ENCODE measurements at places on chromosomes 3 and 15. TPM values are rescaled to one million over a fixed set of nuclear protein-coding genes. Genes with fewer than 3 reads are reported as not detected.

DNA sequence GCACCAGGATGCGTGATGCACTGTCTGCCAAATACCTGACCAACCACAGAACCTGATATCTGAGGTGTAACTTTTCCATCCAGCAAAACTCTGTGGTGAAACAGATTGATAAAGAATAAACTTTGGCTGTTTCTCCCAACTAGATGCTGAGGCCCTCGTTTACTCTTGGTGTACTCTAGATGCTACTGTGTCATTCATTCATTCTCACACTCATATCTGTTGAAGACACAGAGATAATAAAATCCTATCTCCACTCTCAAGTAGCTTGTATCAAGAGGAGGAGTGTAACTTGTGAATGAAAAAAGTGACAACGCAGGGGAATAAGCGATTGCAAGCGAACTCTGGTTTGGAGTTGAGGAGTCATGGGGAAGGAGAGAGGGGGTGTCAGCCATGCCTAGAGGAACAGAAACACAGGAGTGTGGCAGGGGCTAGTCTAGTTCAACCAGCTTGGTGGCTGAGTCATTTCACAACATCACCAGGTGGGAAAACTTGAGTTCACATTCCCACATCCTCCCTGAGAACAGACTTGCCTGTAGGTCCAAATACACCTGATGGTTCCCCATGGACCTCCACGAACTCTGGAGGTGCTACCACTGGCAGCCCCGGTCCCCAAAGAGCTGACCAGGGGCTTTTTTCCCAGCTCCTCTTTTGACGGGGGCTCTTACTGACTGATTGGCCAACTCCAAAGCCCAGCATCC lies 73.3 kb upstream of the SNRK start:
- no peaks in the 10 kb centered on the region for H3K4me1 ChIP-seq
- H3K27me3 ChIP-seq: peaks cover 4% of the 10 kb centered on the region
- no peak overlapping the region for H3K27ac ChIP-seq
- DNase-seq: no peak
- H3K4me3 ChIP-seq: no peak overlapping the region

DNA sequence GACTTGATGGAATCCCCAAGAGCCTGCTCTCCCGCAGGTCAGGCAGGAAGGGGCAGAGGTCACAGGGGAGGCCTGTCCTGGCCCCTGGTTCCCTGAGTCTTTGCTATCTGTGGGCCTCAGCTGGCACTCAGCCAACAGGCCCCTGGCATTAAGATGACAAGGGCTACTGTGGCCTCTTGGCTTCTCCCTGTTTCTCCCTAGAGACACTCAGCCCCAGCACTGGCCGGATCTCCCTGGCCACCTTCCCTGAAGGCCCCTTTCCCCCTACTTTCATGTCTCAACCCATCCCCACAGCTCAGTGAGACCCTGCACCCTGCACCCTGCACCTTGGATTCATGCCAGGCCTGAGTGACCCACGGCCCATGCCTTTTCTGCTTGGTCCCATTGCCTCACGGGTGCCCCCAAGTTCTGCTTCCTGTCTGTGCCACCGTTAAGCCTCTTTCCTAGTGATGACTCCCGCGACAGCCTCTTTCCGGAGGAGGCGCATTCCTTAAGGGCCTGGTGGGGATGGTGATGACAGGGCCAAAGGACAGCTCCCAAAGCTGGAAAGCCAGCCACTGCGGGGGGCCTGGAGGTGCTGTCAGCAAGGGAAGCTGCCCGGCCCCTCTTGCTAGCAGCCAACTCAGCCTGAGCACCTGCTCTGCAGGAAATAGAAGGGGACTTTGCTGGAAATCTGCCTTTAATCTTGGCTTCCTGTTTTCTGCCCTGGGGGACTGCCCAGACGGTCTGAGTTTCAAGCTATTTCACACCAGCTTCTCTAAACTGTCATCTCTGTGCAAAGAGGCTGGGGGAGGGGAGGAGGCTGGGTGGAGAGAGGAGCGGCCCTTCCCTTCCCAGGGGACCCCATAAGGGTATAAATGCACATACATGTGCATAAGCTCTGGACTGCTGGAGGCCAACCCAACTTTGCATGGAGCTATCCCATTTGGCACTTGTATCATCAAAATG lies 4.8 kb upstream of the CSK start:
- H3K4me1 ChIP-seq: peaks cover 20% of the 10 kb centered on the region
- no peaks in the 10 kb centered on the region for H3K36me3 ChIP-seq
- no peak for DNase-seq
- no peak overlapping the region for H3K27ac ChIP-seq

DNA sequence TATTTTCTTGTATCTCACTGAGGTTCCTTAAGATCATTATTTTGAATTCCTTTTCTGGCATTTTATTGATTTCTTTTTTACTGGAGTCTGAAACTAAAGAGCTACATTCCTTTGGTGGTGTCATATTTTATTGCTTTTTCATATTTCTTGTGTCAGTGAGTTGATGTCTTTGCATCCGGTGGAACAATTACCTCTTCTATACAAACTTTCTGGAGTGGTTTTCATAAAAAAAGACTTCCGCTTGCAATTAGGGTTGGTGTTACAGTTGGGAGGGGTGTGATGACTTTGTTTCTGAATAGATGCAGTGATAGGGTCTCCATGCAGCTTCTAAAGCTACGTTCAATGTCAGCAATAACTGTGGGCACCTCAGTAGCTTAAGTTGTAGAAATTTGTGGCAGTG lies 181.7 kb downstream of the LPP start:
- no peak overlapping the region for H3K27ac ChIP-seq
- DNase-seq: no peak
- H3K27me3 ChIP-seq: no peaks in the 10 kb centered on the region
- no peaks in the 10 kb centered on the region for H3K36me3 ChIP-seq

- DNase-seq: no peak
- no peak overlapping the region for H3K27ac ChIP-seq
- H3K36me3 ChIP-seq: no peaks in the 10 kb centered on the region
- no peaks in the 10 kb centered on the region for H3K4me1 ChIP-seq
- H3K27me3 ChIP-seq: peaks cover 3% of the 10 kb centered on the region
- H3K4me3 ChIP-seq: no peak overlapping the region
Observed at GRCh38 chr15:66725464-66725785, 23.4 kb downstream of the SMAD6 start.

DNA sequence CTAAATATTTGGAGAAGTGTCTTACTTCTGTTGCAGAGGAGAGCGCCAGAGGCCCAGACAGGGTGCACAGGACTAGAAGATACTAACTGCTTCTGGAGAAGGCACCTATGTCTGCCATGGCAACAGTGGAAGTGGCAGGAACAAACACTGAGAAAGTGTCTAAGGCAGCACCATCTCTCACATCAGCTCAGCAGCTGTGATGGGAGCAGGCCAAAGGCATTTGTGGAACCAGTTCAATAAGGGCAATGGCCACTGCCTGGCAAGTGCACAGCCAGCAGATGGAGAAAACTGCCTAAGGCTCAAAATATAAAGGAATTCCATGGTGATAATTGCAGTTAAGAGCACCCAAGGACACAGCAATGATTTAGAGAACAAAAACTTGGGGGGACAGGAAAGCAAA lies 563.0 kb upstream of the CCDC54 start:
- no peak overlapping the region for H3K4me3 ChIP-seq
- no peaks in the 10 kb centered on the region for H3K36me3 ChIP-seq
- peaks cover under 1% of the 10 kb centered on the region for H3K27me3 ChIP-seq
- peaks cover 16% of the 10 kb centered on the region for H3K4me1 ChIP-seq
- no peak overlapping the region for H3K27ac ChIP-seq
- DNase-seq: peak; percentile 13

GRCh38 chr3:9500108-9501050 lies 53.2 kb downstream of the LHFPL4 start:
- H3K36me3 ChIP-seq: peaks cover 8% of the 10 kb centered on the region
- H3K27ac ChIP-seq: peak overlapping the region; percentile 52
- H3K4me1 ChIP-seq: peaks cover 10% of the 10 kb centered on the region
- peak; percentile 97 for DNase-seq
- peak overlapping the region; percentile 84 for H3K4me3 ChIP-seq
- H3K27me3 ChIP-seq: peaks cover 9% of the 10 kb centered on the region

GRCh38 chr3:116029266-116029665 lies 406.0 kb downstream of the GAP43 start:
- peaks cover 2% of the 10 kb centered on the region for H3K27me3 ChIP-seq
- peaks cover 37% of the 10 kb centered on the region for H3K4me1 ChIP-seq
- no peaks in the 10 kb centered on the region for H3K36me3 ChIP-seq
- no peak for DNase-seq
- H3K4me3 ChIP-seq: no peak overlapping the region

GRCh38 chr15:98391568-98391967 lies 256.8 kb upstream of the IGF1R start:
- no peak overlapping the region for H3K4me3 ChIP-seq
- H3K27ac ChIP-seq: no peak overlapping the region
- H3K4me1 ChIP-seq: no peaks in the 10 kb centered on the region
- peaks cover 2% of the 10 kb centered on the region for H3K27me3 ChIP-seq
- H3K36me3 ChIP-seq: no peaks in the 10 kb centered on the region

DNA sequence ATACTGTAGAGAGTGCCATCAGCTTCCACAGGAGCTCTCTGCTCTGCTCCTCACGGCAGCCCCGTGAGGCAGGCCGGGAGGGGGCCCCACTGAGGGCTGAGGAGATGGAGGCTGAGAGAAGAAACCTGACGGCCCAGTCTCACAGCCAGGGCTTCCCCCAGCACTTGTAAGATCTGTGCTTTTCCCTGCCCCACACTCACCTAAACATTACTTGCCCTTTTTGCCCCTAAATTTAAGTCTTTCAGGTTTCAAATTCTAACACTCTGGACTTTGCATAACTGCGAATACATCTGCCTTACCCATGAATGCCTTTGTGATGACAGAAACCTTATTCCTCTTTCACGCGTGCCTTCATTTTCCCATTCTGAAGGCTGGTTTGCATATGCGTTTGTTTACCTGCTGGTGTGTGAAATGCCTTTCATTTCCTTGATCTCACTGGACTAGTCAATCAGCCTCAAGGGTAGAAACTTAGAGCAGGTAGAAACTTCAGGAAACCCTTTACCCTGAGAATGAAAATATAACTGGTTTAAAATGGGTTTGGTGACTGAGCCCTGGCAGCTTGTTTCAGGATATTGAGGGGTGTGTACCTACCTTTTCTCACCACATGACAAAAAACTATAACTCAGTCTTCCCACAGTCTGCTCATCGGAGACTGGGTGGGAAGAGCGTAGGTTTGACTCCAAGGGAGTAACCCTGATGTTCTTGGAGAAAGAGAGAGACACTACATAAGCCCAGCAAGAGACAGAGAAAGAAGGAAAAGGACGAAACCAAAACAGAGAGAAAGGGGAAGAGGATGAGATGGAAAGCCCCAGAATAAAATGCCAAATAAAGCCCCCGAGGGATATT lies 20.1 kb downstream of the SLC12A8 start:
- DNase-seq: no peak
- H3K27me3 ChIP-seq: no peaks in the 10 kb centered on the region
- H3K4me3 ChIP-seq: no peak overlapping the region
- no peaks in the 10 kb centered on the region for H3K36me3 ChIP-seq

DNA sequence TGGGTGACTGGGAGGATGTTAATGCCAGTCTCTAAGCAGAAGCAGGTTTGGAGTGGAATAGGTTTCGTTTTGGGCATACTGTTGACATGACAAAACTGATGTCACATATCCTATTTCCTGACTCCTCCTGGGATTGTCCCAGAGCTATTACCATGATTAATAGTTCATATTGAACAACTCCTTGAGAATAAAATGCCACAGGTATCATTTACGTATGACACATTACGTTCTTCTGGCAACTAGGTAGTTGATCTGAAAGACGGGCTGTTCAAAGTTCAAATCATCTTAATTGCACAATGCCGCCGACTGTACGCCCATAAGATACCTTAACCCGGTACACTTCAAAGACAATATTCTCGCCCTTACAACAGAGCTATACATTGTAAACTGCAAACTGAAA lies 1.4 kb upstream of the RAB5A start:
- peak overlapping the region; percentile 31 for H3K27ac ChIP-seq
- peaks cover 4% of the 10 kb centered on the region for H3K27me3 ChIP-seq
- no peak for DNase-seq
- H3K4me3 ChIP-seq: no peak overlapping the region
- H3K36me3 ChIP-seq: no peaks in the 10 kb centered on the region

DNA sequence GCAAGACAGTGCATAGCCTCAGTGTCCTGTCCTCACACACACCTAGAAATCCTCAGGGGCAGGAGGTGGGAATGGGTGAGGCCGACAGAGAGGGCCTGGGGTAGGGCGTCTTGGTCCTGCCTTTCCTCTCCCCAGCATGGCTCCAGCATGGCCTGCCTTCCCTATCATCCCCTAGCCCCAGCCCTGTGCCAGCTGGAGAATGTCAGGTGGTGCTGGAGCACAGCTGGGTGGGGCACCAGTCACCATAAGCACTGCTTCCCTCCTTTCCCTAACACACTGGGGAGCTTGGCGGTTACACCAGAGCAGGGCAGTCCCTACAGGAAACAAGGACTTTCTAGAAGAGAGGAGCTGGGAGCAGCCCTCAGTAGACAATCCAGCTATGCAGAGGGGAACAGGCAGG lies 236.8 kb downstream of the KLF13 start:
- DNase-seq: peak; percentile 33
- H3K27ac ChIP-seq: no peak overlapping the region
- H3K4me1 ChIP-seq: peaks cover 15% of the 10 kb centered on the region
- H3K27me3 ChIP-seq: peaks cover 6% of the 10 kb centered on the region
- H3K36me3 ChIP-seq: peaks cover 21% of the 10 kb centered on the region

GRCh38 chr3:66527246-66527645 lies 26.4 kb upstream of the LRIG1 start:
- DNase-seq: no peak
- H3K4me1 ChIP-seq: peaks cover 14% of the 10 kb centered on the region
- H3K27ac ChIP-seq: no peak overlapping the region
- no peak overlapping the region for H3K4me3 ChIP-seq
- H3K27me3 ChIP-seq: peaks cover 5% of the 10 kb centered on the region

SMCO1 gene
- total RNA-seq: not detected

SGO1 gene
- total RNA-seq: 5.0 TPM

QARS1 gene
- total RNA-seq: 266 TPM

OXTR gene
- total RNA-seq: 4.0 TPM

NEK10 gene
- 1.5 TPM for total RNA-seq

CCDC174 gene
- 22.1 TPM for total RNA-seq

PGBD4 gene
- 1.7 TPM for total RNA-seq

IL12A gene
- total RNA-seq: not detected

SCN11A gene
- total RNA-seq: 0.78 TPM

TEX9 gene
- 6.1 TPM for total RNA-seq

C3orf80 gene
- total RNA-seq: 0.34 TPM

ZBBX gene
- total RNA-seq: 1.4 TPM

GABRG3 gene
- total RNA-seq: 1.3 TPM

SSUH2 gene
- total RNA-seq: 0.66 TPM

CPEB1 gene
- 15.2 TPM for total RNA-seq

GPR176 gene
- total RNA-seq: 15.9 TPM

GOLGA8T gene
- not detected for total RNA-seq

SLC25A20 gene
- total RNA-seq: 24.3 TPM

HCN4 gene
- total RNA-seq: 17.0 TPM
